ENCODE measurements at places on chromosomes 7 and 10.

DNA sequence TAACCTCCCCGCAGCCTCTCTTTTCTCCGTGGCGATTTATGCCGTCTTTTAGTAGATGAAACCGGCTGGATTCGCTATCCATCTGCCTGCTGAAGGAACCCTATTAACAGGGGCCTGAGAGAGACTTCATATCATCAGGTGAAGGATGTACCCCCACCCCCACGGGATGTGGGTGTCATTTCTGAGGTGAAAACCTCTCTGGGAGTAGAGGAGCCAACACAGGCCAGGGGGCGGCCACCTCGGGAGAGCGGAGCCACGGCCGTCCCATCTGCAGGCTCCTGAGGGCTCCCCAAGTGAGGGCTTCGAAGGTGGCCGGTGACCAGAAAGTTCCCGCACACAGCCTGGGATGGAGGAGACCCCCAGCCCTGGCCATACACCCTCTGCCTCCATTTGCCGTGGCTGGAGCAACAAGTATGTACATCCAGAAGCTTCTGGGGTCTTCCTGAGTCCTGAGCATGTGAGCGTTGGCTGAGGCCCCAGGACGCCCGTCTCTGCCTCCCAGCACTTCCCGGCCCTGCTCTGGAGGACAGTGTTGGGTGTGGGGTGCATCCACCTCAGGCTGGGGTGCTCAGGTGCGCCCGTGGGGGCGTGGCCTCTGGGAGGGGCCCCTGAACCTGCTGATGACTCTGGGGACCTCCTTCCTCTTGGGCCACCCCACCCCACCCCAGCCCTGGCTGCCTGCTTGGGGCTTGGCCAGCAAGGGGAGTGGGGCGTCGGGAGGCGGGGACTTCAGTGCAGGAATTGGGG, 84.7 kb downstream of the NKX6-2 start:
- no peak for DNase-seq

DNA sequence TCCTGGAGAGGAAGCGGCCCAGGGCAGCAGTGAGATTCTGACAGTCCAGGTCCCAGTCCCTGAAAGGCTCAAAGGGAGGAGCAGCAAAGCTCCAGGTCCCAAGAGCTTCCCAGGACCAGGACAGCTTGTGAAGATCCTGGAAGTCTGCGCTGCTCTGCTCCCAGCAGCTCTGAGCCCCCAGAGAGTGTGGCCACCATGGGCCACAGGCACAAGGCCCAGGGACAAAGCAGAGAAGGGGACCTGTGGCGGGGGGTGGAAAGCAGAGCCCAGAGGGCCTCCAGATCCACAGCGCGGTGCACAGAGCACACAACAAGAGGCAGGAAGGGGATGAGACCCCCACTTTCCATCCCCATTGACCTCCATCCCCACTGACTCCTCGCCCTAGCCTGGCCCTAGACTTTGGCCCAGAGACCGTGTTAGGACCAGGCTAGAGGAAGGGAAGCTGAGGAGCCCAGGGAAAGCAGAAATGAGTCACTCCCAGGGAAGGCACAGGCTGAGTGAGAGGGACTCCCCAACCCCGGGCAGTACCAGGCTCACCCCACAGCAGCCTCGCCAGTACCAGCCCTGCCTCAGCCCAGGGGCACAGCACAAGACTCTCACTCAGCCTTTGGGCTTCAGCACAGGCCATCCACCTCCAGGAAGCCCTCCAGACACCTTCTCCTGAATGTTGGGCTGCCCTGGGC, 75.5 kb downstream of the GRID1 start:
- DNase-seq = no peak

DNA sequence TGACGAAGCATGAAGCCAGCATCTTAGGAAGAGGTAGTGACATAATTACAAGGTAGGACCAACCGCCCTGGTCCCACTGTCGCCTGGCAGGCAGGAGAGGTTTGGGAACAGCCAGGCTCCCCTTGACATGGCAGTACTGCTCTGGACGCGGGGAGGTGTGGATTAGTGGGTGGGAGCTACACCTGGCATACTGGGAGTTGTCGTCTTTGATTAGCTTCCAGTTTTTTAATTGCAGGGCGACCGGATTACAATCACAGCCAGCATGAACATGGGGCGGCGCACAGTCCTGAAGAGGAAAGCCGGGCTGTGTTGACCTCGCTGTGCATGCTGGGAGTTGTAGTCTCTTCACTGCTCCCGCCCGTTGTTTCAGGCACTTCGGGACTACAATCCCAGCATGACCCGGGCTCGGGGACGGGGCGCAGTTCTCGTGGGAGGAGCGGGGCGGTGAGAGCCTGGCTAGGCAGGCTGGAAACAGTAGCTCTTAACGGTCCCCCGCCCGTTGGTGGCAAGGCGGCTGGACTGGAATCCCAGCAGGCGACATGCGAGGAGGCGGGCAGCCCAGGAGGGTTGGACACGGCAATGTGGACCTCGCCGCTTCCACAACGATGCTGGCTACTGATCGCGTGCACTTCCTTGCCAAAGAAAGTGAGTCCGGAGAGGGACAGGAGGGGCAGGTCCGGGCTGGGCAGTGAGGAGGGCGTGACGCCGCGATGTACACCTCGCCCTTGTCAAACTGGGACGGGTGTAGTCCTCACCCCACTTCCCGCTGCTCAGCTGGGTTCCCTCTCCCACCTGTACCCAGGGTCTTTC, 98.0 kb upstream of the ZNF722 start:
- peak; percentile 93 for DNase-seq

- DNase-seq = no peak
These were observed 325.5 kb downstream of the LHFPL3 start for GRCh38 chr7:104653825-104654401.

DNA sequence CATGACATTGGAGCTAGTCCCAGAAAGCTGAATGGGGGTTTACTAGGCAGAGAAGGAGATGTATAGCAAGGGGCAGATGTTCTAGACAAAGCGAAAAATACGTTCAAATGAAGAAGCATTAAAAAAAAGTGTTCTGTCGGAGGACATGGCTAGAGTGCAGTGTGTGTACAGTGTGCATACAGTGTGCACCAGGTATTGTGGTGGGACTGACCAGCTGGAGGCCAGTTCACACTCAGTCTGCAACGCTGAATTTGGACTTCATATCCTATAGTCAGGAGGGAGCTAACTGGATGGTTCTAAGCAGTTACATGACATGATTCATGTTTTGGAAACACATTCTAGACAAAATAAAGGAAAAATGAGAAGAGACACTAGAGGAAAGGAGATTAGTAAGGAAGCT, 8.8 kb downstream of the BBIP1 start:
- no peak for DNase-seq

DNA sequence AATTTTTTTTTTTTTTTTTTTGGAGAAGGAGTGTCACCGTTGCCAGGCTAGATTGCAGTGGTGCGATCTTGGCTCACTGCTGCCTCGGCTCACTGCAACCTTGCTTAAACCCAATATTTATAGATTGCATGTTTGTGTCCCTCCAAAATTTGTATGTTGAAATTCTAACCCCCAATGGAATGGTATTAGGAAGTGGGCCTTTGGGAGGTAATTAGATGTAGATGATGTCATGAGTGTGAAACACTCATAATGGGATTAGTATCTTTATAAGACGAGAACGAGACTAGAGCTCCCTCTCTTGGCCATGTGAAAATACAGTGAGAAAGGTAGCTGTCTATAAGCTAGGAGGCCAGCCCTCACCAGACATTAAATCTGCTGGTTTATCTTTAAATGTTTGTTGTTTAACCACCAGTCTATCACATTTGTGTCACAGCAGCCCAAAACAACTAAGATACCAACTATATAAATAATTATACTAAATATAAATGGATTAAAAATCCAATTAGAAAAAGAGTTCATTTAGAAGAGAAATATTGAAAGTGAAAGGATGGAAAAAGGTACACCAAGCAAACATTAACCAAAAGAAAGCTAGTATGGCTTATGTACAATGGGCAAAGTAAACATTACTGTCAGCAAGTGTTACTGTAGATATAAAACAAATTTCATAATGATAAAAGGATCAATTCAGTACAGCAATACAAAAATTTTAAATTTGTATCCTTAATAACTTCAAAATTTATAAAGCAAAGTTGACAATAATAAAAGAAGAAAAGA, 9.3 kb downstream of the TCAF1 start:
- DNase-seq = peak; percentile 76

DNA sequence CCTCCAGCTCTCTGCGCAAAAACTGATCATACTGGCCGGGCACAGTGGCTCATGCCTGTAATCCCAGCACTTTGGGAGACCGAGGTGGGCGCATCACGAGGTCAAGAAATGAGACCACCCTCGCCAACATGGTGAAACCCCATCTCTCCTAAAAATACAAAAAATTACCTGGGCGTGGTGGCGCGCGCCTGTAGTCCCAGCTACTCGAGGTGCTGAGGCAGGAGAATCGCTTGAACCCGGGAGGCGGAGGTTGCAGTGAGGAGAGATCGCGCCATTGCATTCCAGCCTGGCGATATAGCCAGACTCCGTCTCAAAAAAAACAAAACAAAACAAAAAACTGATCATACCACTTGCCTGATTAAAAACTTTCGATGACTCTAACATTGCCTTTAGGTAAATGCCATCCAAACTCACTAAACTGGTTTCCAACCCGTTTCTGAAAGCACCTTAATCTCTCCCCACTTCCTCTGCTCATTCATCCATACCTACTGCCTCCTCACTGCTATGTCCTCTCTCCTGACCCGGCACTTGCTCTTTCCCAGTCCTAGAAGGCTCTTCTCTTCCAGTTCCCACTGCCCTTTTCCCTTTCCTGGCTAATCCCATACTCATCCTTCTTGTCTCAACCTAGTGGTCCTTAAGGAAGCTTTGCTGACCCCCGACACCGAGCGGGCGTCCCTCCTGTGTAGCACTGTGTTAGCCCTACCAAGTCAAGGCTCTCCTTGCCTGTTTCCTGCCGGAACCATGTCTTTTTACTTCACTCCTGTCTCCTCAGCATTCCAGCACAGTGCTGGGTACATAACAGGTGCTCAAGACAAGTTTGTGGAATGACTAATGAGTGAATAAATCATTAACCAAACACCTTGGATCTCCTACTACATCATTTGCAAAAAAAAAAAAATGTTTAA, 686 bp upstream of the MIOS start:
- no peak for DNase-seq

- no peak for DNase-seq
These were observed 27.4 kb downstream of the MAPK8 start for GRCh38 chr10:48333856-48334255.

DNA sequence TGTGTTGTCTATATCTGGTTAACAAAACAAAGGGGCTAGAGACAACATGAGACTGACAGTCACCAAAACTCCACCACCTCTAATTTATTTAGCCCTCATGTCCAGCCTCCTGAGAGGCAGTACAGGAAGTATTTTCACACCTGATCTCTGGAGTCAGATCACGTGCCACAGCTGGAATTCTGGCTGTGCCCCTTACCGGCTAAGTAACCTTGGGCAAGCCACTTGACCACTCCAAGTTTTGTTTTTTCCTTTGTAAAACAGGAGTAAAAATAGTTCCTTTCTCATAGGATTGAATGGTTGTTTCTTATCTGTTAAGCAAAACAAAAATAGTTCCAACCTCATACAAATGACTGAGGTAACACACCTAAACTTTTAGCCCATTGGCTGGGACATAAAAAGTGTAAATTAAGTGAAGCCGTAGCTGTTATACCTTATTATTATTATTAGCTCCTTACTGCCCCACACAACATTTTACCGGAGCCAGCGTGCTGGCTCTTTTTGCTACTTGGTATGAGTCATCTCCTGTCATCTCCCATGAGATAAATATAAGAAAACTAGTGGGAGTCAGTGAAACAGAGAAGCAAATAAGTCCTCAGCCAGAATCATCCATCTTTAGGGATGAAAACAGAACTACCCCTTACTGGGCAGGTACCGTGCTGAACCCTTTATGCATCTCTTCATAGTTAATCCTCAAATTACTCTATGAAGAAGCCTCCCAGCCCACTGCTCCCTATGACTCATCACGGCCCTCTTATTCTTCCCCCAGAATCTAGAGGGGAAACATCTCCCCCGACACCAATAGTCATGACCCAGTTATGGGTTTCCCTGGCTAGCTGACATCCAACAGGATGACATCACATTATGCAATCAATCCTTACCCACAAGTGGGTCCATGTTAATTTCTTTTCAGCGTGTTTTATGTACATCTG, 44.9 kb downstream of the PPP1R3C start:
- no peak for DNase-seq

GRCh38 chr7:132739271-132739955, 163.1 kb upstream of the PLXNA4 start:
- no peak for DNase-seq

- no peak for DNase-seq
These were observed 145.4 kb downstream of the WDR11 start for GRCh38 chr10:120996456-120997034.

DNA sequence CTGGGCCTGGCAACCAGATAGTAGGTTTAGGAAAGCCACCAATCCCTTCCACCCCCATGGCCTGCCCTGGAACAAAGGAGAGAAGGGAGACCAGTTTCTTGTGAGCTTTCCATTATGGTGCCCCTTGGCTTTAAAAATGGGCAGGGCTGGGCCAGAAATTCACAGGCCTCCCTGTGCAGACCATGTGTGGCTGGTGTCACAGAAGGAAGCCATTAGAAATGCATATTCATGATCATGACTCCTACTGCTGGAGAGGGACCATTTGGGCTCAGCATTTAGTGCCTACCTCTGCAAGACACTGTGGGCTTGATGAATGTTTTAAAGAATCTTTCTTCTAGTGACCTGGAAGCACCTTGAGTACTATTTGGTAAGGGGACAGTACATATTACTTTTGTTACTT, 108.3 kb downstream of the HECW1 start:
- no peak for DNase-seq

DNA sequence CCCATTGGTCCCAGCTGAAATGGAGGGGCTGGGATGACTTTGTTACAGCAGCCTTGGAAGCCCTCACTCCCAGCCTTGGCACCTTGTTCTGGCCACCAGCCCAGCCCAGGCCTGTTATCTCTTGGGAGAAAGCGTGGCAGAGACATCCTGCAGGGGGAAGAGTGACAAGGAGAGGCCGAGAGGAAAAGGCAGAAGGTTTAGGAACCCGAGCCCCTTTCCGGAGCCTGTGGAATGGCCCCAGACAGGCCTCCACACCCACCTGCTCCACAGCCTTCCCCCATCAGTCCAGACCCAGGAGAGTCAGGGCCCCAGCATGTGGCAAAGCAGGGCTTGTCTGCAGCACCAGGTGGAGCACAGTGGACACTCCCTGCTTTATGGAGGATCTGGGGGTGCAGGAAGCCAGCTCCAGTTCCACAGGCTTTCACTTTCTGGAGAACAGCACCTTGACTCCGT, 24.1 kb upstream of the TRIM8 start:
- DNase-seq = no peak

DNA sequence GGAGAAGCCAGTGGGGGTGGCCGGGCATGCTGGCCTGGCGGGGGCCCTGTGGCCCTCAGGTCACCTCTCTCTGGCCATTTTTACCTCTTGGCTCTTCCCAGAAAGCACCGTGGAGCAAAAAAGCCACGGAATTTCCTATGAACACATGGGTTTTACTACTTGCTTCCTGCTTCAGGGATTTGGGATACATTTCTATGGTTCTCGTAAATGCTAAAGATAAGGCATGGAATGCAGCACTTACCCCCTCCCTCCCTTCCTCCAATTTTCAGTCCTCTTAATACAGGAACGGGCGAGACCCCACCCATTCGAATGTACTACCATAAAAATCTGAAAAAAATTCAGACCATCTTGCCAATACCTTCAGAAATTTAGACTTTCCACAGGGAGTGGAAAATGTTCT, 279.7 kb downstream of the ARHGAP12 start:
- no peak for DNase-seq

- DNase-seq = no peak
These were observed 36.2 kb upstream of the USP6NL start for GRCh38 chr10:11647676-11648075.

- no peak for DNase-seq
These were observed 16.7 kb downstream of the TMEM120A start for GRCh38 chr7:75977743-75978142.

GRCh38 chr10:132565516-132566209, 28.1 kb downstream of the INPP5A start:
- no peak for DNase-seq
